ENCODE measurements at places on chromosomes 16 and 17.

DNA sequence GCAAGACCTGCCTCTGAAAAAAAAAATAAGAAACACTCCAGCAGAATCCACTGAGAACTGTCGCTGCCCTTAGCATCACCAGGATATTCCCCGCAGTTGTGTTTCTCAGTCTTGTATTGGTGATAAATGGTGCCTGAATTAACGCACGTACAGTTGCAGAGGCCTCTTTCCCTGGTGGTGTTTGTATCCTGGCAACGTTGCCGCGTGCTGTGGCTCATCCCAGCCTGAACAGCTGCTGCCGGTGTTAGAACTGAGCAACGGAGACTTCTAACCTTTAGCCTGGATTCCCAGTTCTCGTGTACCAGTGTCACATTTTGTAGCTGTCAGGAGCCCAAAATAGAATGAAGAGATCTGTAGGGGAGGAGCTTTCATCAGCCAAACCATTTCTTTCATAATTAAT, 4.8 kb downstream of the MLYCD start:
- DNase-seq: peak; percentile 4

GRCh38 chr16:50282010-50282538, 15.7 kb downstream of the ADCY7 start:
- DNase-seq: no peak

DNA sequence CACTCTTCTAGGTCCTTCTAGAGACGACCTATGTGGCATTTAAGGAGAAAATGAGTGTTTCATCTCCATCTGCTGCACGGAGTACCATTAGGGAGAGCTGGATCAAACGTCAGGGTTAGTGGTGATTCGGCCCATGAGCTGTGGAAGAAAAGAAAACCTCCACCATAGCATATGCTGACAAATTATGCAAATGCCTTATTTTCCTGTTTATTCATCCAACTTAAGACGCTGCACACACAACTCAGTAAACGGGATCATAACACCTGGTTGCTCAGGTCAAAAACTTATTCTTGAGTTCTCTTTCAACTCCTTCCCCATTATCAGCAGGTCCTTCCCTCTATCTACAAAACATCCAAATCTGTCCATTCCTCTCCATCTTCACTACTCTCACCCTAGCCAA, 1.3 kb upstream of the MOSMO start:
- no peak for DNase-seq

- no peak for DNase-seq
Measured at GRCh38 chr16:16113076-16113475, 110.2 kb downstream of the ABCC6 start.

DNA sequence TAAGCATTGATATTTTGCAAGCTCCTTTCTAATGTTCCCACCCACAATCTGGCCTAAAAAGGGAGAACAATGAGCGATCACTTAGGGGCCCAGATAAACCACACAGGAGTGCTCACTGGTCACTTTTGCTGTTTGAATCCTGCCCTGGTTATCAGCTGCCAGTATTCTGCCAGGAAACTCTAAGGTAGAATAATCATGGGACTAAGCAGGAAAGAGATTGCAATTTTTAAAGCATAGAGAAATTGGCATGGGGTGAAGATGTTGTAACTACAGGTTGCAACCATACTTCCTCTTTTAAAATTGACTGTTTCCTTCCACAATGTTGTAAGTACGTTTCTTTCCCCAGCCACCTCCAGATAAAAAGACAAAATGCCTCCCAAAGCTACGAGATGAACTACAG, 251.2 kb upstream of the CDH11 start:
- DNase-seq: no peak

DNA sequence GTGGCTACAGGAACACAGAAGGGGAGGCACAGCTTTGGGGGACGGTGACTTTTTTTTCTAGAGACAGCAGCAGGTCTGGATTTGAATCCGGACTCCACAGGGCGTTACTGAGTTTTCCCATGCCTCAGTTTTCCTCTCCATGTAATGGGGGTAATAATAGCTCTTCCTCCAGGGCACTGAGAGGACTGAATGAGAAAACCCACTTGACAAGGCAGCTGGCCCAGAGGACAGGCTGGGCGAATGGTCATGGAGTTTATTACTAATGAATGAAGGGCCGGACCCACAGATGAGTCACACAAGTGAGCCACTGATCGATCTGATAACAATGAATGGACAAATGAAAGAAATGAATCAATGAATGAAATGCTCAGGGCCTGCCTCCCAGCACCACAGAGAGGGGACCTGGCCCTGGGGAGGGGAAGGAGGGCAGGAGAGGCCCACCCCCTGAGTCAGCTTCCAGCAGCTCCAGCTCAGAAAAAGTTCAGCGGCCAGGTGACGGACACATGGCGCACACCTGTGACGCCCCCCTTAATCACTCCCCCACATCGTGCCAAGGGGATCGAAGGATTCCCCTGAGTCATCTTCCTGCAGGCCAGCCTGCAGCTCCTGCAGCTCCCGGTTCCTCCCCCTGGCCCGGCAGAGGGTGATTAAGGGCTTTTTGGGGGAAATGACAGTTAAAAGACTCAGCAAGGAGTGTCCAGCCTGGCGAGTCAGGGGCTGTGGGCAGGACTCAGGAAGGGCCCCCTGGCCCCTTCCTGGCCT, 54.3 kb downstream of the SOCS1 start:
- no peak for DNase-seq

DNA sequence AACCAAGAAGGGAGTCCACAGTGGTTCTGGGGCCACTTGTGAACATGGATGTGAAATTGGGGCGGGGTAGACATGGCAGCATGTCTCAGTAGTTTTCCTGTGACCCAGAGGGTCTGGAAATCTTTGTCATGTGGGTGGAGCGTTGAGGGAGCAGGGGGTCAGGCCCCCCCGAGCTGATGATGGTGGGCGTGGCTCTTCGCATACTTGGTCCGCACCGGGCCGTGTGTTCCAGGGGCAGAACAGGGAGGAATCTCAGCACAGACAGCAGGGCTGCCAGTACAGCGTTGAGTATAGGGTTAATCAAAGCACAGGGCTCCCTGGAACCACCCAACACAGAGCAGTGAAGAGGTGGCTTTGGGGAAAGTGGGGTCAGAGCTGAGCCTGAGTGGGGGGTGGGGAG, 267.5 kb downstream of the SEC14L1 start:
- DNase-seq: no peak

GRCh38 chr16:57263541-57264351, 18.7 kb downstream of the ARL2BP start:
- no peak for DNase-seq

DNA sequence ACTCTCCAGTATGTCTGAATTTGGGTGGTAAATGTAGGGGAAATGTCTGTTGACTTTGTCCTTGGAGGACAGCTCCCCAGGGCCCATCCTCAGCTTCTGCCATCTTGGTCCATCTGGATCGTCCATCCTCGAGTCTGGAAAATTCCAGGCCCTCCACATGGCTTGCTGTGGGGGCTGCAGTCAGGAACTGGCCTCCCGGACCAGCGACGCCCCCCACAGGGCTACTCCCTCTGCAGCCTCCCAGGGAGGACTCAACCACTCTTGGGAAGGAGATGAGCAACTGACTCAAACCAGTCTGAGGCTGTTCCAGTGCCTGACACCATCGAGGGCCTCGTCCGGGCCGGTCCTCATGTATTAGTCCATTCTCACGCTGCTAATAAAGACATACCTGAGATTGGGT, 5.5 kb upstream of the ZG16B start:
- DNase-seq: no peak

- DNase-seq: peak; percentile 55
Measured at GRCh38 chr17:34613064-34614019, 34.0 kb downstream of the TMEM132E start.

- no peak for DNase-seq
Measured at GRCh38 chr16:48011878-48012658, 143.7 kb downstream of the ABCC12 start.

GRCh38 chr16:77599793-77600415, 122.4 kb upstream of the NUDT7 start:
- DNase-seq: peak; percentile 13

DNA sequence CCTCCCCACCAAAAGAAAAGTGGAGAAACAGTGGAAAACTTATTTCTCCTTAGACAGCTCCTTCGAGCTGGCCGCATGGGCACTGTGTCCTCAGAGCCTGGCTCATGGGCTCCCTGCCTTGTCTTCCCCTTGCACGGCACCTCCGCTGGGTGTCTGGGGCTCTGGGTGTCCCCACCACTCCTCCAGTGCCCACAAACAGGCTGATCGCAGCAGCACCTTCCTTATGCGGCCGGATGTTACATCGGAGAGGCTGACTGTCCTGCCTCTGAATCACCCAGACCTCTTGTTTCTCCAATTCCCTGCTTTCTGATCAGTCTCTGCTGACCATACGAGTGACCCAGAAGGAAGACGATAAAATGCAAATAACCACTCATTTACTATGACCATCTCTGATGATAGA, 121.7 kb downstream of the SLC39A11 start:
- DNase-seq: no peak

- no peak for DNase-seq
Measured at GRCh38 chr17:2084036-2084765, 29.3 kb downstream of the HIC1 start.

GRCh38 chr17:66842505-66842904, 7.6 kb downstream of the CACNG5 start:
- no peak for DNase-seq

- no peak for DNase-seq
Measured at GRCh38 chr16:30652718-30653117, 2.0 kb downstream of the PRR14 start.

GRCh38 chr16:399340-400019, 2.2 kb upstream of the DECR2 start:
- DNase-seq: no peak

DNA sequence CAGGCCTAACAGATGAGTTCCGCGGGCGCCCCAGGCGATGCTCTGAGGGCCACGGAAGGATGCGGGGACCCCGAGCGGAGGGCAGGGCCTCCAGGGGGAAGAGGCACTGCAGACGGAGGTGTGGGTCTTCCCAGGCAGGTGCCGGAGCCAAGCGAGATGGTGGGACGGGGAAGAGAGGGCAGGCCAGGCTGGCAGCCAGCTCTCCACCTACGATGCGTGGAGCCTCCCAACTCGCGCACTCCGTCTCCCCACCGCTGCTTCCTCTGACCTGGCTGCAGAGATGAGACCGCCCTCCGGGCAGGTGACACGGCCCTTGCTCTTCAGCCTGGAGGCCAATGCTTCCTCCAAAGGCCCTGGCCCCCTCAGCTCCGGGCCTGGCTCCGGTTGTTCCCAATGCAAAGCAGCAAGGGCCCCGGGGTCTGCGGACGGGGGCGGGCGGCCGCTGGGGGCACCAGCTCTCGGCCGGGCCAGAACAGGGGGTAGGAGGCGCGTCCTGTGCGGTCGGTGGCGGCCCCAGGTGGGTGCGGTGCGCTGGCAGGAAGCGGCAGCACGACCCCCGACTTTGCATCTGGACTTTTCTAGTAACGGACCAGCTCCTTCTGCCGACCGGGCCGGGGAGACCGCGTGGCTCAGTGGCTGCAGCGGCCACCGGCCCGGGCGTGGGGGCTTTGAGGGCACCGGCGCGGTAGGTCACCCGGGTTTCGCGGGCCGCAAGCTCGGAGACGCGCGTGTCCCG, 1.5 kb upstream of the SOX8 start:
- DNase-seq: no peak

DNA sequence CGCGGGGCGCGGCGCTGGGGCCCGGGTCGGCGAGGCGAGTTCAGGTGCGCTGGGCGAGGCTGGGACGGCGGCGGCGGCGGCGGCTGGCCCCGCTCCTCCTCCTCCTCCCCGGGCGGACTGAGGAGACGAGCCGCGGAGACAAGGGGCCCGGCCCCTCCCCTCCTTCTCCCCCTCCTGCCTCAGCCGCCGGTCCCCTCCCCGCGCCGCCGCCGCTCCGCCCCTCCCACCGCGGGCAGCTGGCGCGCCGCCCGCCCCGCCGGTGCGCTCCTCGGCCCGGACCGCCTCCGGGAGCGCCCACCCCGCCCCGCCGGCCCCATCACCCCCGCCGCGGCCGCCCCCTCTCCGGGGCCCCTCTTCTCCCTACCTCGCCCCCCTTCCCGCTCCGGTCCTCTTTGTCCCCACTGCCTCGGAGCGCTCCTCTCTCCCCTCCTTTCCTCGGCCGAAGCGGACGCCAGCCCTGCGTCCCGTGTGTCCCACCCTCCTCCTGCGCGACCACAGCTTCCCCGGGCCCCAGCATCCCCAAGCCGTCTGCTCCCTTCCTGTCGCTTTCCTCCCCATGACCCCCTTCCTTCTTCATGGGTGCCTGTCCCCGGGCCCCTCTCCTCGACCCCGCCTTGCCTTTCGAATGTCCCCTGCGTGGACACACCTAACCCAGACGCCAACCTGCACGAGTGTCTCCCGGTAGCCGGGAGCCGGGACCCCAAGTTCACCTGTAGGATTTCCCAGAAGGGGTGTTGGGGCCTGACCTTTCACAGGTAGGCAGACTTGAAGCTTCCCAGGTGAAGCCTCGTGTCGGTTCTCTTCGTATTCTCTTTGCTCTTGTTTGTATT, at the start of gene TOX3:
Gene TOX3 (minus strand): TSS at position 140 of the 830 bp plus-strand sequence. CDS start 420 bp downstream, outside the sequence.
- DNase-seq: peak; percentile 53

- DNase-seq: no peak
Measured at GRCh38 chr16:1133810-1134520, 18.9 kb upstream of the CACNA1H start.

DNA sequence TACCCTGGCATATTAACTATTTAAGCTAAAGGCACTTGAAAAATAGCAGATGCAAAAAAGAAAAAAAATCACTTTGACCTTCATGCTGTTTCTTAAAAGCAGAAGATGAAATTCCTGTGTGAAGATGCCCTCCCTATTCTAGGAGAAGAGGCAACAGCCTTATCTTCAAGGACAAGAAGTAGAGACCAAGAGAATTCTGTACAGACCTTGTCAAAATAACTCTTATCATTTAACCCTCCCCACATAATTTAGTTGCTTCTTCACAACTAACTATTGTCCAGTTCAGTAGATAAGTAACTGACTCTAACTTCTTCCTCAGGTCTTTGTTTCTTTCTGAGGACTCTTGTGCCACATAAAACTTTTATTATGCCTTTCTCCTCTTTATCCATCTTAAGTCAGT, 72.0 kb upstream of the MARCHF10 start:
- no peak for DNase-seq

DNA sequence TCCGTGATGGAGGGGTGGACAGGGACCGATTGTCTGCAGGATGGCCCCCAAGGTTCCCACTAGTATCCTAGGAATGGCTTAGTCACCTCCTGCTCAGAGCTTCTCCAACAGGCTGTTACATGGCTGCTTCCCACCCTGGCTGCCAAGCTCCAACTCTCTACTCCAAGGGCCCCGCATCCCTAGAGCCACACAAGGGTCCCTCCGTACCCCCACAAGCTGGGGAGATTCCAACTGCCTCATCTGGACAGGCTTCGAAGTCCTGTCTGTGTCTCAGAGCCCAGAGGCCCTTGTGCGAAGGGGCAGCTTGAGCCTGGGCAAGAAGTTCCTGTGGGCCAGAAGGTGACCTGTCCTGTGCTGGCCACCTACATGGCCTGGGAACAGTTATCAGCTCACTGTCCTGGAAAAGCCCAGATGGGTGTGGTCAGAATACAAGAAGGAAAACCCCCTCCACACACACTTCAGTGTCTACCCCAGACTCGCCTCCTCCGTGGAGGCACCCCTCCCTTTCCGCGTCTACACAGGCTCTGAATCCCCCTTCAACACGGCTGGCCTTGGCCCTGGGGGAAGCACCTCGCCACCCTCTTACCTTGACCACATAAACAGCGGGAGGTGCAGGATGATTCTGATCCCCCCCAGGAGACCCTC, 586 bp downstream of the MEAK7 start:
- DNase-seq: no peak

GRCh38 chr17:2695243-2695960, 16.2 kb downstream of the CLUH start:
- DNase-seq: no peak

- DNase-seq: no peak
Measured at GRCh38 chr16:56936950-56937349, 5.0 kb downstream of the HERPUD1 start.

GRCh38 chr16:58040496-58040846, 14.9 kb downstream of the MMP15 start:
- no peak for DNase-seq

- DNase-seq: no peak
Measured at GRCh38 chr17:64061178-64061898, 40.9 kb upstream of the ICAM2 start.
